ENCODE measurements at places on chromosomes 4 and X. TPM values are rescaled to one million over a fixed set of nuclear protein-coding genes. Genes with fewer than 3 reads are reported as not detected.

GRCh38 chr4:75715105-75715799 lies 9.1 kb upstream of the USO1 start:
- DNase-seq, result no peak

GRCh38 chrX:153762626-153763173 lies 1.3 kb upstream of the PLXNB3 start:
- DNase-seq, result no peak

DNA sequence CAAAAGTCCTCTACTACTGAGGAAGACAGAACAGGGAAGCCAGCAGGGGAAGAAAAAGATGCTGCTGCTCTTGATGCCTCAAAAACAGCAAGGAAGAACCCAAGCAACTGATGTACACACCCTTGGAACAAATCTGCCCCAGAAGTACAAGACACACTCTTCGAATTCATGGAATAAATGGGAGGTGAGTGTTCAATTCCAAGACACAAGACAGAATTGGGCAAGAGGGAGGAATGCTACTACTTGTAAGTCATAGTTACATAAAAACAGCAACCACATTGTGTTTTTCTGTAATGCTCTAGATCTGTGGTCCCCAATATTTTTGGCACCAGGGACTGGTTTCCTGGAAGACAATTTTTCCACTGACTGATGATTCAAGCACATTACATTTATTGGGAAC lies 58.0 kb upstream of the H2AZ1 start:
- no peak for DNase-seq

The ASB12 gene
- 0.18 TPM for total RNA-seq

The VMA21 gene
- total RNA-seq, result 26.1 TPM

The SFRP2 gene
- total RNA-seq, result not detected

GRCh38 chr4:66574145-66574978 lies 904.1 kb upstream of the EPHA5 start:
- no peak for DNase-seq

GRCh38 chr4:60799214-60799613 lies 400.9 kb upstream of the ADGRL3 start:
- DNase-seq, result no peak

DNA sequence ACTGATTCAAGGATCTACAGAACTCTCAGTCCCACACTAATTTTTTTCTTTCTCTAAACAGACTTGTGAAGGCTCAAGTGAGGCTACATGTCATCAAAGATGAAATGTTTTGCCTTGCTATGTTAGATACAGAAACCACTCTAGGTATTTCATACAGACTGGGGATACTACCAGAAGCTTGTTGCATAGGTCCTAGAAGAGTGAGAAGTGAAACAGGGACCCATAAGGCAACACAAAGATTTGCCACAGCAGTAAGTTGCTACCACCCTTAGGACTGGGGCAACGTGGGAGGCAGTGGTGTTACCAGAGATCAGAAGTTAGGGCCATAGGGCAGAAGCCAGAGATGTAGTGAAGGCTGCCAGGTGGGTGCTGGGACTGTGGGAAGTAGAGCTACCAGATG lies 50.7 kb upstream of the MID1IP1 start:
- DNase-seq, result no peak

The DMD gene
- total RNA-seq, result 18.5 TPM

GRCh38 chr4:95213366-95213765 lies 335.4 kb downstream of the UNC5C start:
- DNase-seq, result no peak

DNA sequence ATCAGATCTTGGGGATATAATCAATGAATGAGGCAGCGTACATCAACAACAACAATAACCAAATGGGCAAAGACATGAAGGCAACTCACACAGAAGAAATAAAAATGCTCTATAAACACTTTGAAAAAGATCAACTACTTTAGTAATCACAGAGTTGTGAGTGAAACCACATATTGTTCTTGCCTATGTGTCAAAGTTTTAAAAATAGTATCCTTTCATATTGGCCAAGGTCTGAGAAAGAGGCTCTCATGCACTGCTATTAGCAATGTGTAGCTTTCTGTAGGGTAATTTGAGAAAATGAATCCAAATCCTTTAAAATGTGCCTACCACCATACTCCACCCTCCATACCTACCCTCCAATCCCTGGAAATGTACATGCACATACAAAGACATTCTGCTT lies 25.0 kb downstream of the COQ2 start:
- DNase-seq, result no peak

DNA sequence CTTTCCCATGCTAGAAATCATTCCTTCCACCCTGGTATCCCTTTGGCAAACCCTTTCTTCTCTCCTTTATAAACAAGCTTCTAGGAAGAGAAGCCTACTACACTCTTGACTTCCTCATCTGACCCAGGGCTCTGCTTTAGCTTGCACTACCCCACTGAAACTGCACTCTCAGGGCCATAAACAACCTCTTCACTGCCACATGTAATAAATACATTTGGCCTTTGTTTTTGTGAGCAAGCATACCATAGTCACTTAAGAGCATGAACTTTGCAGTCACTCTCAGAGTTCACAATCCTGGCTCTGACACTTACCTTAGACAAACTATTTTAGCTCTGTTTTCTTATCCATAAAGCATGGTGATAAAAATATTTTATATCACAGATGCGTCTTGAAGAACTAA lies 50.7 kb upstream of the USP38 start:
- no peak for DNase-seq

The TMEM47 gene
- total RNA-seq, result not detected

DNA sequence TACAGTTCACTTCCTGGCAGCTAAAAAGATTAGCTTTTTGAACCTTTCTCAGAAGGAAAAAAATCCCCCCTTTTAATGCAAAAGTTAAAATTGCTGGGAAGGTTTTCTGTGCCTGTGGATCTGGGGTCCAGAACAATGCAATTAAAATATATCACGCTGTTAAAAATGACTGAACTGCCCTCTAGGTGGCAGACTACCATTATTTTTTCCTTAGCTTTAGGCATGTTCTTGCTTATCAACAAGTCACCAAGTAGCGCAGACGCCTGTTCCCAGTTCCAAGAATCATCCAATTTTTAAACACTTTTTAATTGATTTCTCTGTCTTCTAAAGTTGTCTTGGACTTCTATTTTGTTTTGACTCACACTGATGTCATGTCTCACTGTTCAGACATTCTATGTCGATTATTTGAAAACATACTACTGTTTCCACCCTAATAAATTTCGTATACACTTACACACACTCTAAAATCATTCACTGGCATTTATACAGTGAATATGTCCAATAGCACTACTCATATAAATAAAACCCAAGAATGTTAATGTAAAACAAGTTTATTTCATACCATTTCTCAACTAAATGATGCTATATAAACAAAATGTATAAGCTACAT lies 661.6 kb downstream of the RAPGEF2 start:
- DNase-seq, result no peak

The TIMP1 gene
- total RNA-seq, result 6.7 TPM

The ADH6 gene
- not detected for total RNA-seq

GRCh38 chr4:42785817-42786216 lies 106.7 kb upstream of the GRXCR1 start:
- no peak for DNase-seq

GRCh38 chr4:5921101-5921980 lies 28.5 kb upstream of the CRMP1 start:
- no peak for DNase-seq

- no peak for DNase-seq
Observed at GRCh38 chr4:40214661-40215418, 18.0 kb downstream of the RHOH start.

The PCSK1N gene
- total RNA-seq, result not detected

The XAGE1A gene
- total RNA-seq, result not detected

GRCh38 chrX:108439426-108439942 lies at the start of gene COL4A5:
COL4A5 (plus strand) TSS chrX:108439838; CDS start chrX:108440126, 288 bp downstream.
- no peak for DNase-seq

- DNase-seq, result no peak
Observed at GRCh38 chr4:75527482-75527881, 13.2 kb downstream of the THAP6 start.

The PPA2 gene
- 54.3 TPM for total RNA-seq

The ADH1A gene
- total RNA-seq, result not detected

- no peak for DNase-seq
Observed at GRCh38 chr4:181301735-181302710, 941.2 kb upstream of the TENM3 start.

DNA sequence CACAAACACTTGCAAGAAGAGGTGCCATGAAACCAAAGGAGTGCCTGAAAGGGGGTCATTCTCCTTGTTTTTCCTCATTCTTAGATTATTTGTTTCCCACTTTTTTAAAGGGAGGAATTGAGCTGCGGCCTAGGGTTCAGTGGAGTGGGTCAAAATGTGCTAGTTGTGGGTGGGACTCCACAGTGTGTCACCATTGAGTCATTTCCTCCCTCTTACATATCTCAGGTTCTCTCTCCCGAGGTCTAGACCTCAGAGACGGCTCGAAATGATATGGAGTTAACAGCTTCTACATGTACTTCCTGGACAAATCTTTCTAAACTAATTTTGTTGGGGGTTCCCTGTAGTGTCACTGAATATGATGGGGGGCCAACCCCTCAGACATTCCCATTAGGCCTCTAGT lies 328.4 kb upstream of the SPANXN1 start:
- DNase-seq, result no peak

GRCh38 chr4:122958505-122958904 lies 36.1 kb upstream of the NUDT6 start:
- DNase-seq, result no peak

DNA sequence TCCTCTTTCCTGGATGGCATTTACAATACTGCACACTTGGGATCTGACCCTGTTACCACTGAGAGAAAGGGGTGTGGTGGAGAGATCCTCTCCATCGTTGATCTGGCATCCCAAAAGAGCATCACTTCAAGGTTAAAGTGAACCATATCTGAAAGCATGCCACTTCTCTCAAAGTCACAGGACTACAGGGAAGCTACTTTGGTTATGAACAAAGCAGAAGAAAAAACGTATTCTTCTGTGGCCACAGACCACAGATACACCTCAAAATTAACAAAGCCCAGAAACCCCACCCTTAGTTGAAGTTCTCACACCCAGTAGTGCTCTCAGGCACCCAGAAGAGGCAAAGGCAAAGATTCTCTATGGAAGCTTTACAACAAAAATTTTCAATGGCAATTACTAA lies 108.3 kb downstream of the JADE1 start:
- no peak for DNase-seq

- no peak for DNase-seq
Observed at GRCh38 chr4:122156819-122157218, 4.7 kb downstream of the BLTP1 start.

The F8A1 gene
- 30.9 TPM for total RNA-seq

- no peak for DNase-seq
Observed at GRCh38 chr4:856225-856901, 30.4 kb upstream of the CPLX1 start.

DNA sequence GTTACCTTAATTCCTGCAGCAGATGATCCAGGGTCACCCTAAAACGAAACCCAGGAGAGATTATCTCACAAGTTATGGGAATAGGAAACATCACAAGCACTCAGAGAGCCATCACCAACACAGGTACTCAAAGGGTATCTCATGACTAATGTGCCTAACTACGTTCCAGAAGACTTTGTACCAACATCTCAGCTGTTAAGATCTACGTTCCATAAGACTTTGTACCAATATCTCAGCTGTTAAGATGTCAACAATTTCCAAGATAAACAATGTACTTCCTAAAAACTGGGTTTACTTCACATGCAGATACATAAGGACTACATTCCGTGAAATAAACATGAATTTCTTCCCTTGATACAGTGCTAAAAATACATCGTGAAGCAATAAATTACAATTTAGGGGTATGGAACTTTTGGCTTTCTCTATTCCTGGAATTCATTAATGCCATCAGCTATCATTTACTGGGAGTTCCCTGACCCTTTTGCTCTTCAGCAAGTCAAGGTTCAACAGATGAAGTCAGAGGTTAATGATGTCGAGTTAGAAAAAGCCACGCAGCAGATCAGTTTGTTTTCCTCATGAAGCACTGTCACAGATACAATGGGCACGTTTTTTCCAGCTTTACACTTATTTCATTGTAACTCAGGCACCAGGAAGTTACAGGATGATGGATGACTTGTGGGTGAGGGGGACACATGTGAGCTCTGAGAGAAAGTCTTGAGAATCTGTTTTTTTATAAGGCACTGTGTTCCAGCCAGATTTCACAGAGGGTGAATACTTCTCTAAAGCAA lies 127.0 kb upstream of the ETNPPL start:
- no peak for DNase-seq

DNA sequence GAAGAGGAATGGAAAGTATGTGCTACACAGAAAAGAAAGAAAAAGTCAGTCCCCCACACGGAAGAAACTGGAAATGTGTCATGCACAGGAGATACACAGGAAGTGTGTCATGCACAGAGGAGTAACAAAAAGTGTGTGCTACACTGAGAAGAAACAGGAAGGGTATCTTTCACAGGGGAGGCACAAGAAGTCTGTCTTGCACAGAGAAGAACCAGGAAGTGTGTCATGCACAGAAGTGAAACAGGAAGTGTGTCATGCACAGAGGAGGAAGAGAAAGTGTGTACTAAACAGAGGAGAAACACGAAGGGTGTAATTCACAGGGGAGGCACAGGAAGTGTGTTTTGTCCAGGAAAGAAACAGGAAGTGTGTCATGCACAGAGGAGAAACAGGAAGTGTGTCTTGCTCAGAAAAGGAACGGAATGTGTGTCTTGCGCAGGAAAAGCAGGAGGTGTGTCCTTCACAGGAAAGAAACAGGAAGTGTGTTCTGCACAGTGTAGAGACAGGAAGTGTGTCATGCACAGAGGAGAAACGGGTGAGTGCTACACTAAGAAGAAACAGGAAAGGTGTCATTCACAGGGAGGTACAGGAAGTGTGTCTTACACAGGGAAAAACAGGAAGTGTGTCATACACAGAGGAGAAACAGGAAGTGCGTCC lies 527.2 kb upstream of the PRKX start:
- no peak for DNase-seq

DNA sequence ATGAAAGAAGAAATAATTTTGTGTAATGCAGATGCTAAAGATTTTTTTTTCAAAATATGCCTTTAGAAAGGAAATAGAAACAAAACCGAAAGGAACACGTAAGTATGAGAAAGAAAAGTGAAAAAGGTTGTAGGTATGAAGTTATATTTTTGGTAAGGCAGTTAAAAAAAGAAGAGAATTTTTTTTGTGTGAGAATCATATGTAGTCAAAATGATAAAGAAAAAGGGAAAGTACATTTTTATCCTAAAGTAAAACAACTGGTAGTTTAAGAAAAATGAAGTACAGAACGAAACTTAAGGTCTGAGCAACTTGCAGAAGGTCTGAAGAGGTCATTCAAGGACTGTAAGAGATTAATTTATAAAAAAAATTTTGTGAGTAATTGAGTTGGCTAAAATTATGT lies 164.0 kb upstream of the TRAM1L1 start:
- no peak for DNase-seq

Measured in activated B cell treated with CpG ODN at 0.5 μM for 24 hours (primary cell).